LNCaP clone FGC (cell line): ENCODE measurements at places on chromosomes 7 and 10.

GRCh38 chr7:155761162-155761561 lies 51.1 kb downstream of the SHH start:
- DNase-seq, result no peak

DNA sequence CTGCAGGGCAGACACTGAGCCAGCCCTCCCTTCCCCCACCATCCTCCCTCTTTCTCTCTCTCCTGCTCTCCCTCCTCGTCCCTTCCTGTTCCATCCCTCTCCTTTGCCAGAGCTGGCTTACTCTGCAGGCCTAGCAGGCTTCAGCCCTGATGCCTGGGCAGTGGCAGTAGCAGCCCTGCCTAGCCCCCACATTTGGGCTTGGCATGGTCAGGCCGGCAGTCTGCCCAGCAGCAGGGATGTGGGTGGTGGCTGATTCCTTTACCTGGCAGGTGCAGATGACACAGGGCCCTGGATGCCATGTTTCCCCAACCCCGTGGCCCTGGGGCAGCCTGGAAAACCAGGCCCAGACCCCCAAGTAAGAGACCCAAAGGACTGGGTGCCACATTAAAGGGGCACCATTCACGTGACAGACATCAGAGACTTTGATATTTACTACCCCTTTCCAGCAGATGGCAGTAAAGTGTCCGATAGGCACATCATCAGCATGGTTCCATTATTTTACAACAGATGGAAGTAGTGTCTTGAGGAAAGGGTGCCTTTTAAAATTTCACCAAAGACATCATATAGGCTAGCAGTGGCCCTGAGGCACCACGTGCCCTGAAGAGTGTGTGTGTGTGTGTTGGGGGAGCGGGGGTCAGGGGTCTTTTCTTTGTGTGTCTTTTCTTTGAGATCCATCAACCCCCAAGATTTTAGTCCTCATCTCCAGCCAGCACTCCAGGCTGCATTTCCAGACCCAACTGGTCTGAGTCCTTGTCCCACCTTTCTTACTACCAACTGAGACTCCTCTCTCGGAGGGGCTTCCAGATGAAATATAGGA lies 5.9 kb downstream of the KCP start:
- peak; percentile 21 for DNase-seq

- DNase-seq, result no peak
Measured at GRCh38 chr10:26737730-26738129, 40.2 kb downstream of the PDSS1 start.

DNA sequence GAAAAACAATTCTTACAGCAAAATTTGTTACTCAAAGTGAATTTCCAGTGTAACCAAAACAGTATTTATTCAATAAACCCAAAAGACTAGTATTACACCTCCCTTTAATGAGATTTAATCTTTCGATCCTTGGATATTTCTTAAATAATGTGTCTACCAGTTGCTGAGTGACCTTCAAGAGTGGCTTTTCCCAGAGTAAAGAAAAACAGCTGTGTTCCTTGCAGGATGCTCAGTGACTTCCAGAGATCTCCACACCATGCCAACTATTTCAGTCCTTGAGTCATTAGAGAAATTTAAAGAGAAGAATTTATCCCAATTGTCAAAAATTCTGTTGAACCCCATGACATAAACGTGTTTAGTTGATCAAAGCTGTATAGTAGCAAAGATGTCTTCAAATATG lies 44.0 kb downstream of the IMMP2L start:
- DNase-seq, result no peak

GRCh38 chr10:1544929-1545328 lies 192.4 kb downstream of the ADARB2 start:
- no peak for DNase-seq

DNA sequence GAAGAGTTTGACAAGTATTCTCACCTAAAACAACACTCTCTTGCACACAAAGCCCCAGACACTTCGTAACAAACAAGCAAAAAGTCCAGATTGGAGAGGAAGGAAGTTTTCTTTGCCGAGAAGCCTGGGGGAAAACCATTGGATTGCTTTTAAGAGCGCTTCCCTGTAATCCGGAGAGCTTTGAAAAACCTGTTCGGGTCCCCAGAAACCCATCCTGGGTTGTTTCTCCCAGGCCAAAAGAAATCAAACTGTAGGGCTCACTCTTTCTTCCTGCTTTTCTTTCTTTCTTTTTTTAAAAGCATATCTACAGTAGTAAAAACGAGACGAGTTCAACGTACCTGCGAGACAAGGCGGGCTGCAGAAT lies 655 bp downstream of the SP8 start:
- no peak for DNase-seq

DNA sequence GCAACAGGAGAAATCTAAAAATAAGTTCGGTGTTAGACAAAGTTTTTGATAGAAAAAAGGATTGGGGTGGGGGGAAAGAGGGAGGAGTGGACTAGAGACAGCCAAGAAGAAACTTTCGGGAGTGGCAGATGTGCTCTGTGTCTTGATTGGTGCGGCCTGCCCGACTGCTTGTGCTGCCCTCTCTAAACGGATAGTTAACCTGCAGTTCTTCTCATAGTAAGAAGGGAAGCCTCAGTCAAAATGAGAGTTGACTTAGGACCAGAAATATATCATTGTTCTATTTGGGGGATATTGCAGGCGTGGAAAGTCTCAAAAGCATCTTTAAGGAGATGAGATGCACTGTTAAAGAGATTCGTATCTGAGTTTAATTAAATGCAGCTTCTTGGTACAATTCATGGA lies 39.3 kb downstream of the UBE3C start:
- DNase-seq, result no peak

- no peak for DNase-seq
Measured at GRCh38 chr10:63666836-63667383, 145.7 kb downstream of the REEP3 start.

DNA sequence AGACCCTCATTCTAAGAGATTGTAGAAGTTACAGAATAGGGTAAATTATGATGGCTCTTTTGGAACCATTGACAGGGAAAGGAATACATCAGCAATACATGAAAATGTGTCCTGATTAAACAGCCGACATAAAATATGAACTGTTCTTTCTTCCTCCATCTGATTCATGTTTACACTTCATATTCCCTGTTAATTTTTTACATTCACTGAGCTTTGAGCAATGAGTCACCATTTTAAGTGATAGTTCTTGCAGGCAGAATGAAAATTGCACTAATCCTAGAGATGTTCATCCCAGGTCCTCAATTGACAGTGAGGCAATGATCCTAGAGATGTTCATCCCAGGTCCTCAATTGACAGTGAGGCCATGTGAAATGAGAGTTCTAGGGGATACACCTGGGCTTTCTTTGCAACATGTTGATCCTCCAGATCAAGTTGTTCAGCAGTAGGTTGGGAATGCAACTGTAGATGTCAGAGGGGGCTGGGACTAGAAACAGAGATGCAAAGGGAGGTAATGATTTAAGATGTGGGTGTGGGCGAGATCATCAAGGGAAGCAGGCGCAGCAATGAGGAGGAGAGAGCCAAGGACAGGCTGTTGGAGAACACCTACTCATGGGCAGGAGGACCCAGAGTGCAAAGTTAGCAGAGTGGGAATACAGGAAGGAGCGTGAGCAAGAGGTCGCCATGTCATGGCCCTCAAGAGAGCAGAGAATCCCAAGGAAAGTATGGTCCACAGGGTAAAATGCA lies 138.7 kb downstream of the ZNF365 start:
- DNase-seq, result no peak

- DNase-seq, result no peak
Measured at GRCh38 chr10:24694086-24694485, 29.6 kb downstream of the ARHGAP21 start.

- peak; percentile 65 for DNase-seq
Measured at GRCh38 chr10:35216303-35216905, 89.8 kb downstream of the CREM start.

DNA sequence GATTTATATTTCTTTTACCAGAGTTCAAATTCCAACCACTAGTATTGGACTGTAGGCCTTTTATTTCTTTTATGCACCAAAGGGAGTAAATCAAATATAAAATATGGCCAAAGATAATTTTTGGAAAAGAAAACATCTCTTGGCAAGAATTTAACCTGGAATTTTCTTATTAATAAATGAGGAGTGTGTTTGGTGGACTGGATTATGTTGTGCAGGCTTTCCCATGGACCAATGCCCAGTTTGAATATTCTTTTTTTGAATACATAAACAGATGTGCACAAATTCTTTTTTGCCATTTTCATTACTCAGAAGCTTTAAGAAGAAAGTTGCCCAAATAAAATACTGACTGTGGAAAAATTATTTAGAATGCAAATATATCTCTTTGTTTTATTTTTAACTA lies 22.1 kb upstream of the PRKG1 start:
- DNase-seq, result no peak

- no peak for DNase-seq
Measured at GRCh38 chr10:58384544-58384998, 639 bp upstream of the TFAM start.

- DNase-seq, result no peak
Measured at GRCh38 chr10:80537086-80537735, 491 bp upstream of the SH2D4B start.

- DNase-seq, result no peak
Measured at GRCh38 chr7:28811008-28811407, 147.1 kb downstream of the TRIL start.

- DNase-seq, result no peak
Measured at GRCh38 chr10:78514459-78514858, 480.8 kb downstream of the RPS24 start.

DNA sequence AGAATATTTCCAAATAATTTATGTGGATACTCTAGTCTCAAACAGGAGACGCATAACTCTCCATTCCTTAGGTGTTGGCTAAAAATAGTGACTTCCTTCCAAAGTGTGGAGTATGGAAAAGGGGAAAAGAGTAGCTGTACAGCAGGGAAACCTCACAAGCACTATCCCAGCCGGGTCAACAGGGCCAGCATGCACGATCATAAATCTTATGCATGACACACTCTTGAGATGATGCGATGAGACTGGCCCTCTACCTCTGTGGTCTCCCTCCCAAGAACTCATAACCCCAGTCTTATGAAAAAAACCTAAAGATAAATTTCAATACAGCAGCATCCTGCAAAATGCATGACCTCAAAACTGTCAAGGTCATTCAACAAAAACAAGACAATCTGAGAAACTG lies 197.3 kb downstream of the TEX36 start:
- no peak for DNase-seq

GRCh38 chr7:74473116-74473515 lies 19.4 kb downstream of the GTF2IRD1 start:
- DNase-seq, result no peak

DNA sequence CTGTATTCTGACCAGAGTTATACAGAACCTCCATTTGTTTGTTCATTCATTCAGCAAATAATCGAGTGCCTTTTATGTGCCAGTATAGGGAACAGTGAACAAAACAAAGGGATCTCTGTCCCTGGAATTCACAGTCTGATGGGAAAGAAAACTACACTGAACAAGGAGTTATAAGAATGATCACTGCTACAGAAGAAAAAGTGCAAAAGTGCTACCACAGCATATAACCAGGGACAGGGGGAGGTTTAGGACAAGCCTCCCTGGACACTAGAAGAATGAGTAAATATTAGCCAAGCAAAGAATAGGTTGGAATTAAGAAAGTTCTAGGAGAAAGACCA lies 4.2 kb downstream of the CLDN12 start:
- no peak for DNase-seq

GRCh38 chr10:121994429-121994941 lies 5.5 kb downstream of the TACC2 start:
- peak; percentile 80 for DNase-seq

- DNase-seq, result no peak
Measured at GRCh38 chr10:129965959-129966358, 1.9 kb upstream of the EBF3 start.

- DNase-seq, result no peak
Measured at GRCh38 chr7:7109934-7110333, 72.4 kb upstream of the C1GALT1 start.

DNA sequence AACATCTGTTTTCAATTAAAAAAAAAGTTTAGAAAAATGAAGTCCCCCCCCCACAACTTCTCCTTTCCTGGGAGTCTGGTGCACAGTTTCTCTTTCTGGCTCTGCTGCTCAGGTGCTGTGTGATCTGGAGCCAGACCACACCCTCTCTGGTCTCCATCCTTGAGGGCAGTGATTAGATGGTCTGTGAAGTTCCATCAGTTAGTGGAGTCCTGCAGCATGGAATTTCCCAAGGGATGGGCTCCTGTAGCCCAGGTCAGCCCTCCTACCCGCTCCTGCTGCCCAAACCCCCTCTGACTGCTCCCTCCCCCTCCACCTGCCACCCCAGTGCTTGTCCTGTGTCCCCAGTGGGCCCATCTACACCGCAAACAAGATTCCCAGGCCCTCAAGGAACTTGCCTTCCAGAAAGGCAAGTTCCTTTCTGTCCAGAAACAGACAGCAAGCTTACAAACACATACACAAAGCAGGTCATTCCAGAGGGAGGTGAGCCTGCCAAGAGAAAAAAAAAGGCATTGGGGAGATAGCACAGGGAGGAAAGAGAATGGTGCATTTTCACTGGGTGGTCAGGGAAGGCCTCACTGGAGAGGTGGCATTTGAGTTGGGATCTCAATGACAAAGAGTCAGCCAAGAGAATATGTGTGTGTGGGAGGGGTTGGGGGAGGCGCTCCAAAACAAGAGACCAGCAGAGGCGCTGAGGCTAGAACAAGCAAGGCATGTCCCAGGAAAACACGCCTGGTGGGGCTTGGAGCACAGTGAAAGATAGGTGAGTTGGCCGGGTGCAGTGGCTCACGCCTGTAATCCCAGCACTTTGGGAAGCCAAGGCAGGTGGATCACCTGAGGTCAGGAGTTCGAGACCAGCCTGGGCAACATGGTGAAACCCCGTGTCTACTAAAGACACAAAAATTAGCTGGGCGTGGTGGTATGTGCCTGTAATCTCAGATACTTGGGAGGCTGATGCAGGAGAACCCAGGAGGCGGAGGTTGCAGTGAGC lies 49.5 kb upstream of the SLC29A3 start:
- DNase-seq, result no peak

DNA sequence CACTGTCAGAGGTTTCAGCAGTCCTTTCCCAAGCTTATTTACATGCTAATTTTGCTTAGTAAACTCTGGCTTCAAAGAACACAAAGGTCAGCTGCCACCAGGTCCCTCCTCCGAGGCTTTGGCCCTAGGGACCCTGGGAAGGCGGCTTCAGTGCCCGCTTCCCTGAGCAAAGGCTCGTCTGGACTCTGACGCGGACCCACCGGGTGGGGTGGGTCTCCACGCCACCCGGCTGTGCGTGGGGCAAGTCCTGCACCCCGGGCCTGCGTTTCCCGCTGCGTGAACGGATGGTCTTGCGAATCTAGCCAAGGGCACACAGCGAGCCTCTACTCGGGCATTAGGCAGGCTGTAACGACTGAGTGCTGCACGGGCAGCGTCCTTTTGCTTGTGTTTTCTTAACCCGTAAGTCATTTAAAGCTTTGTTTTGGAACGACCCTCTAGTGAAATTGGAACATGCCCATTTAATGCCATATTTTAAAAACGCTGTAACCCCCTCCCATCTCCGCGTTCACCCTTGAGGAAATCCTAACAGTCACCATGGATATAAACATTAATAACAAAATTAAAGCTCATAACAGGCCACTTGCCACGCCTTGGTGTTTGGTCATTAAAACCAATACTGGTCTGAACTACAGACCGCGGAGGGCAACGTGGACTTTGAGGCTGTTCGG lies 828 bp downstream of the BNIP3 start:
- no peak for DNase-seq

GRCh38 chr10:46079831-46080585 lies 33.9 kb upstream of the MSMB start:
- DNase-seq, result no peak

GRCh38 chr10:30365883-30366282 lies 16.8 kb upstream of the MTPAP start:
- no peak for DNase-seq

- no peak for DNase-seq
Measured at GRCh38 chr10:63246356-63246755, 113.2 kb downstream of the NRBF2 start.

GRCh38 chr10:90947030-90947960 lies 26.4 kb upstream of the ANKRD1 start:
- no peak for DNase-seq

GRCh38 chr10:122018491-122018890 lies 29.5 kb downstream of the TACC2 start:
- no peak for DNase-seq
